ENCODE measurements at places on chromosomes 12 and 14. TPM values are rescaled to one million over a fixed set of nuclear protein-coding genes. Genes with fewer than 3 reads are reported as not detected.

DNA sequence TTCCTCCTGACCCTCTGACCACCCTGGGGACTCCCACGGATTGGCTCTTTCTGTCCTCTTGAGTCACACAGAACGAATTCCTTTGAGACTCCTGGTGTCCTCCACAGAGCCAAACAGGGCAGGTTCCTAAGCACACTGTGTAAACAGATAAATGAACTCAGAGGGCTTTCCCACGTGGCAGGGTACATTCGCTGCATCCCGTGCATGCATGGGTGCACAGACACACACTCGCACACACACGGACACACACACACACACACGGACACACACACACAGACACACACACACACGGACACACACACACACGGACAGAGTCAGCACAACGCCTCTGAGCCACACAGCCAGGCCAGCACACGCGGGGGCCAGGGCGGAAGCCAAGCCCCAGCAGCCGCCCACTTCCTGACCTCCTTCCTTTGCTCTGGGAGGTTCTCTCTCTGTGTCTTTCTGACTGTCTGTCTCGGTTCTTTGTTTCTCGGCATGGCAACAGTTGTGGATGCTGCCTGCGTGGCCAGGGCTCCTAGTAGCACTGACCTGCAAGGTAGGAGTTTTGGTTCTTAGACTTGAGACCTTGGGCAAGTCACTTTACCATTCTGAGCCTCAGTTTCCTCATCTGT, 706 bp downstream of the CRACR2A start:
- no peak for DNase-seq

DNA sequence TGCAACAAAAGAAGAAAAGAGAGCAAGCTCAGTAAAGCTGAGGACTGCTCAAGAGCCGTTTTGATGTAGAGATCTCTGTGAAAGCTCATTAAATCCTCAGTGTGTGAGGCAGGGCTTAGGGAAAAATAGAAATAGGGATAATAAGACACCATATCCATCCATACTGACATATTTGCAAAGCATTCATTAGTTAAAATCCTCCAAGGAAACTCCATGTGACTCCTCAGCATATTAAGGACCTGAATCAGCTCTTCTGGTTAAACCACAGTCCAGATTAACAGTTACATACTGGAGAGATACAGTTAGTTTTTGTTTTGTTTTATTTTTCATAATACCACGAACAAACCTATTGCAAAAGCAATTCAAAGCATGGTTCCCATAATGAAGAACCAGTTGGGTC, 288.2 kb downstream of the PAWR start:
- no peak for DNase-seq

DNA sequence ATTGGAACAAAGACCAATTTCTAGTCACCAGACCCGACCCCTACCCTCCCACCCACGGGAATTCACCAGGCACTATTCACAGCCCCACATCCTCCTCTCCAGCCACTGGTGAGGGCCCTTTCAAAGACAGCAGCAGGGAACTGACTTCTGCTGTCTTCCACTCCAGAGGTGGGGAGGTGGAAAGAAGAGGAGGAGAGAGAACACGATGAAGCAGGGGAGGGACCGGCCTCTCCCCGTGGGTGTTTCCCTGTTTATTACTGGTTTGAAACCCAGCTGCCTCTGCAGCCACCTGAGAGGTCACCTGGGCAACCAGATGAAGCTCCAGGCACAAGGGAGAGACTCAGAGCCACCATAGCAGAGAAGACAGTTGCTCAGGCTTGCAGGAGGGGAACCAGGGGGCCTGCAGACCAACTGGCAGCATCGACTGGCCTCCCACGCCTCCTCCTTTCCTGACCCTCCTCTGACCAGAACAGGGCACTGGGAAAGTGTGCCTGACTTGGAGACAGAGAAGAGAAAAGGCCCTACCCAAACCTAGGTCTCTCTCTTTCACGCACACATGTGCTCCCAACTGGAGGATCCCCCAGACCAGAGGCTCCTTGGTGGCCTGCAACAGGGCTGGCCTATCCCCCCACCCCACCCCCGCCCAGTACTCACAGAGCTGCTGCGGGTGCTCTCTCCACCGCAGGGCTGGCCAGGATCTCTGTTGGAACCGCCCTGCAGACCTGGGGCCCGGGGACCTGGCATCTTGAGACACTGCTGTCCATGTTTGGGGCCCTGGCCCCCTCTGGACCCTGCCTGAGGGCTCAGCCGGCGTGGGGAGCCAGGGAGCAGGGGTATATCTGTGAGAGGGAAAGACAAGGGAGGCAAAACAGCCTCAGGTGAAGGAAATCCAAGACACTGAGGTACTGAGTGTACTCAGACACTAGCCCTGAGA, 22.8 kb downstream of the ANO2 start:
- no peak for DNase-seq

- DNase-seq = no peak
These were observed 132.8 kb upstream of the HIF1A start for GRCh38 chr14:61562321-61563161.

YAF2 gene
- 19.6 TPM for total RNA-seq

- DNase-seq = peak; percentile 74
These were observed 75.8 kb downstream of the C12orf50 start for GRCh38 chr12:87953256-87953860.

DNA sequence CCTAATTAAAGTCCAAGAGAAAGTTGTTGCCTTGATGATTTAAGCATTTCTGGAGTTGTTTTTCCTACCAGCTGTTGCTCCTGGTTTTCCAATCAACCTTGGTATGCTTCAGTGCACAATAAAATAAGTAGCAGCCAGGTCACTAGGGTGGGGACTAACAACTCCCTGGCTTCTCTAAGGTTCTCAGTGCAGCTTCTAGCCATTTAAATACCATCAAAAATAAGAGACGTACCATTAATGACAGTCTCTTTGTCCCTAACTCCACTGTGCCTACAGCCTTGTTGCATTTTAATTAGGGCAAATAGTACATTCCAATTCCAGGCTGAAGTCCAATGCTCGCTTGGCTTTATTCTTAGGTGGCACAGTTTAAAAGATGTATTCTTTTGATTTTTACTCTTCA, 11.8 kb downstream of the STON2 start:
- no peak for DNase-seq

DDX54 gene
- 19.4 TPM for total RNA-seq

- no peak for DNase-seq
These were observed 11.9 kb downstream of the CFAP54 start for GRCh38 chr12:96501133-96501761.

DNA sequence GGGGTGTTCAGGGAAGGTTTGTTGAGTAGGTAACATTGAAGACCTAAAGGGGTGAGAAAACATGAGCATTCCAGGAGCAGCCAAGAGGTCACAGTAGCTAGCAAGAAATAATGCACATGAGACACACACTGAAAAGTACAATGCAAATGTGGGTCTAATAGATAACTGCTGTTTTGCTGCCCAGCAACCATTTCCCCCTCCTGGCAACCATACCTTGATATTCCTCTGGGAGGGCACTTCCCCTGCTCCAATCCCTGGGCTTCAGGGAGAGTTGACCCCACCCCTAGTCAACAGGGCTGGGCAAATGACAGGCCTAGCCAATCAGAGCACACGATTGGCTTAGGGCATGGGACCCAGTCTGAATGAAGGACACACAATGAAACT, 8.5 kb upstream of the ACTN1 start:
- no peak for DNase-seq

DNA sequence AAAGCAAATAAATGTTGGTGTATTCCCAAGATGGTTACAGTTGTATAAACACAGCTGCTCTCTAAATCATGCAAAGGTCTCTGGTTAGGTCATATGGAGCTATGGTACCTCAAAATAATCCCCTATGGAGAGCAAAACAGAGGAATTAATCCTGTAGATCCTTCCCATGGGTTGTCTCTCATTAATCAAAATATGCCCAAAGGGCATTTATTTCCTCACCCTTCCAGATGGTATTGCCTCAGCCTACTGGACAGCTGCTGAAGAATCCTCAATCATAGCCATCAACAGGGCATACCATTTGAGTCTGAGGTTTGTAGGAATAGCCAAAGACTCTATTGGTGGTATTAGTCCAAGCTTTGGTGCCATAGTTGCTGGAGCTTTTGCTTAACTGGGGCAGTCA, 360.9 kb downstream of the RPL10L start:
- DNase-seq = no peak

SERPINA10 gene
- total RNA-seq = not detected

- DNase-seq = peak; percentile 71
These were observed 50.1 kb downstream of the KLRG1 start for GRCh38 chr12:9039397-9039977.

GRCh38 chr12:89621521-89621920, 87.1 kb downstream of the ATP2B1 start:
- DNase-seq = no peak

SERPINA12 gene
- not detected for total RNA-seq

GRCh38 chr12:31599053-31599452, 8.1 kb upstream of the DENND5B start:
- DNase-seq = no peak

- no peak for DNase-seq
These were observed 148.4 kb downstream of the CHST11 start for GRCh38 chr12:104604995-104605675.

- DNase-seq = no peak
These were observed 50.5 kb downstream of the PLEKHA5 start for GRCh38 chr12:19179986-19180385.

DNA sequence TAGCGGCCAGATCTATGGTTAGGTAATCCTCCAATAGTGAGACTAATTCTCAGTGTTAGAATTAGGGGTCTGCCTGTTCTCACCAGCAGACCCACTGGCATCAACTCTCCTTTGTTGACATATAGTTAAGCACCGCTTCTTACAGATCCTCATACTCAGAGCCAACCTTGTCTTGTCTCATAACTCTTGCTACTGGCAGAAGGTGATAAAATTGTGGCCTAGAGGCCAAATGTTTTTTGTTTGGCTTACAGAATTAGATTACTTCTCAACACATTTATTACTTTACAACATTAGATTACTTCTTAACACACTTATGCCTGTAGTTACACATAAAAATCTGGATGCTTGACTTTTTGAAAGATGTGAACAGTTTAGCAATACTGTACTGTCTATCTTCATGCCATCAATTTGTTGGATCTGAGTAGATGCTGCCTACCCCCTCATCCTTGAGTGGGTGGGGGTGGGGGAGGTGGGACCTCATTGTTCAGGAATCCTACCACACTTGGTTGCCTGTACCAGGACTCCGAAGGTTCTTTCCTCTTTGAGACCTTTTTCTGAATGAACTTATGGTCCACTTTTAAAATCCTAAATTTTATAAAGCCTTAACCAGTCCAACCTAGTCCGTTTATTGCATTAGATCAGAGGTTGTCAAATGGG, 7.0 kb downstream of the MTHFD1 start:
- no peak for DNase-seq

MAGOHB gene
- 25.5 TPM for total RNA-seq

Measured in tongue (tissue), 3 donors.